Retina (tissue), 1 donor: ENCODE measurements at places on chromosomes 3 and 15.

DNA sequence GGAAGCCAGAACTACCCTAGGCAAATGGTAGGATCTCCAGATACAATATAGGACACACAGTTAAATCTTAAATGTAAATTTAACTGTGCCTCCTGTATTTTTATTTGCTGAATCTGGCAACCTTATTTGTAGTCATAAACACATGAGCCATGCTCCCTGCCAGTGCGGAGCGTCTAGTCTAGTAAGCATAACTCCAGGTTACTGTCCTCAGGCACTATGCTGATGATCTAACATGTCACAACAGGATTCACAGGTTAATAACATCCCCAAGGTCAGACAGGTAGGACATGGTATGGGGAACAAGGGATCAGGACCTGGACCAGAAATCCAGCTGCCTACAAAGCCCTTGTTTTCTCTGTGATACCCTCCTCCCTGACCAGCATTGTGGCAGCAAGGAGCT, 305.1 kb downstream of the CACNA2D3 start:
- DNase-seq, result no peak

GRCh38 chr3:114318295-114318694, 24.5 kb downstream of the TIGIT start:
- DNase-seq, result no peak

DNA sequence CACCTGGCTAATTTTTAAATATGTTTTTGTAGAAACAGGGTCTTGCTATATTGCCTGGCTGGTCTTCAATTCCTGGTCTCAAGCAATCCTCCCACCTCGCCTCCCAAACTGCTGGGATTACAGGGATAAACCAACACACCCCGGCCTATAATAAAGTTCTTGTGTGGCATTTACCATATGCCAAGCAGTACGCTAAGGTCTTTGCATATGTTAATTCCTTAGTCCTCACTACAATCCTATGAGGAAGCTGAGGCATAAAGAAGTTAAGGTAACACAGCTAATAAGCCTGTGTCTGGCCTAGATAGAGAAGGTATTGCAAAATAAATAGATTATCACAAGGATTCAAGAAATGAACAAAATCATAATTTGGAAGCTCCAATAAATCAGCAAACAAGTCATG, 17.6 kb upstream of the SLC4A7 start:
- DNase-seq, result no peak

DNA sequence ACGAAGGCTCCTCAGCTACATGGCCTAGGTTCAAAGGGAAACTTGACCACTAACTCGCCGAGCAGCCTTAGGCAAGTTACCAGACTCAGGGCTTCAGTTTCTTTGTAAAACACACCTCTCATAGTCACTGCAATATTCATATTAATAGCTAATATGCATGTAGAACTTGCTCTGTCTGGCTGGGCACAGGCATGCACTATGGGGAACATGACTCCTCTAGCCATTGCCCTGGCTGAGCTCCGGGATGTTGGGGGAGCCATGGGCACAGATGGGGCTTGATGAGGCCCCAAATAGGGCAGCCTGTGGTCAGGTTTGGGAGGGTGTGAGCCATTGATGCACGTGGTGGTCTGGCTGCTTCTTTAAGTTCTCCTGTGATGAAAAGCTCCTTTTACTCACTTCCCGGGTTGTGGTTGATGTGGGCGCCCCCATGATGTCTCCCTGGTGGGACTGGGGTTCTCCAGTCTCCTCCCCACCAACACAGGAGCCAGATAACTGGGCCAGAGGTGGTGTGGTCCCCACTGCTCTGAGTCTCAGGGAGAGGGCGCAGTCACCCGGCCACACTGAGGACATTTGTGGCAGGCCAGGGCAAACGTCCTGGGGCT, 29.4 kb upstream of the DUSP7 start:
- no peak for DNase-seq

DNA sequence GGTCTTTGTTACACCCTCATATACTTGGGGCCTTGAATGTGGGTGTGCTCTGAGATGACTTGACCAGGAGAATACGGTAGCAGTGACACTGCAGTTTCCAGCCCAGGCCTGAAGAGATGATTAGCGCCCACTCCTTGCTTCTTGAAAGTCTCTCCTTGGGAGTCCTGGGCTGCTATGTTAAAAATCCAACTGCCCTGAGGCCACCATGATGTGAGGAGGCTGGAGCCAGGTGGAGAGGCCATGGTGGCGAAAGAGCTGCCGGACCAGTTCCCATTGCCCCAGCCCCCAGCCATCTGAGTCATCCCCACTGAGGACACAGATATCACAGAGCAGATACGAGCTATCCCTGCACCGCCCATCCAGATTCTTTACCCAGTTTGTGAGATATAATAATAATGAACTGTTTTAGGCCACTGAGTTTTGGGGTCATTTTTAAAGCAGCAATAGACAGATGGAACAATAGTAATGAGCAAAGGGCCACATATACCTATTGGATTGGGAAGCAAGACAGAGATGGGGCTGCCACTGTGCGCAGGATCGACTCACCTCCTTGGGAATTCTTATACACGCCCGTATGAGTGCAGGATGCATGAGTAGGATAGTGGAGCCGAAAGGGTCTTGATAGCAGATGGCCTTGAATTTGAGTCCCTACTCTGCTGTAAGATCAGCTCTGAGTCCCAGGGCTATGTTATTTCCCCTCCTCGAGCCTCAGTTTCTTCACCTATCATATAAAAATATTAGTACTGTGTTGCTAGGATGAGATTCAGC, 12.1 kb upstream of the GATA2 start:
- no peak for DNase-seq

DNA sequence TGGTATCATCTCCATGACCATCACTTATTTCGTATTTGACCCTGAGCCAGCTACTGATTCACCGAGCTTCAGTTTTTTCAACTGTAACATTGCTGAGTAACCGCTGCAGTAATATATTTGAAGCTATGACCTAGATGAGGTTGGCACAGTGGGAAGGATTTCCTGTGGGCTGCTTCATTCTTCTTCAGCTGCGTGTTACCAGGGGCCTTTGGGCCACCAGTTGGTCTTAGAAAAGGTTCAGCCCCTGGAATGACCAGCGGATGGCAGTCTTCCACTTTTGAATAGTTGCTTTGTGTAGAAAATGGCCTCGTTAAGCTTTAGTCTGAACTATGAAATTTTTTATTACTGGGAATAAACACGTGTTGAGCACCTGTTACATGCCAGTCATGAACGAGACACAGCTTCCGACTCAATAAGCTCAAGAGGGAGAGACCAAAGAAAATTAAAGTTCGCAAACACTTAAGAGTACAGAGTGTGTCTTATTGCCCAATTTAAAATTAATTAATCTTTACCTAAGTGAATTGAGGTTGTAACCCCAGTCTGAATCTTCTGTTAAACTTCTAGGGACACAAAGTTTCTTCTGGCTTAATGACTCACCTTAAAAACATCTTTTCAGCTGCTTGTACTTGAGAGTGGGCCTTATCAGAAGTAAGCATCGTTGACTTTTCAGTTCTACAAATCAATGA, 57.6 kb upstream of the NR2E3 start:
- DNase-seq, result no peak
